HT1080 (cell line): ENCODE measurements at places on chromosomes 16 and 17. TPM values are rescaled to one million over a fixed set of nuclear protein-coding genes. Genes with fewer than 3 reads are reported as not detected.

KCNH6 gene
- not detected in 2 replicates for total RNA-seq

EIF4A3 gene
- 150 TPM in 2 replicates for total RNA-seq

GRAPL gene
- total RNA-seq = not detected in 2 replicates

HOXB6 gene
- total RNA-seq = 19.2 and 23.4 TPM in 2 replicates

ADAP2 gene
- 0.43 TPM in 1 of 2 replicates, not detected in the other for total RNA-seq
